EL (cell line): ENCODE measurements at places on chromosomes 12 and 14.

DNA sequence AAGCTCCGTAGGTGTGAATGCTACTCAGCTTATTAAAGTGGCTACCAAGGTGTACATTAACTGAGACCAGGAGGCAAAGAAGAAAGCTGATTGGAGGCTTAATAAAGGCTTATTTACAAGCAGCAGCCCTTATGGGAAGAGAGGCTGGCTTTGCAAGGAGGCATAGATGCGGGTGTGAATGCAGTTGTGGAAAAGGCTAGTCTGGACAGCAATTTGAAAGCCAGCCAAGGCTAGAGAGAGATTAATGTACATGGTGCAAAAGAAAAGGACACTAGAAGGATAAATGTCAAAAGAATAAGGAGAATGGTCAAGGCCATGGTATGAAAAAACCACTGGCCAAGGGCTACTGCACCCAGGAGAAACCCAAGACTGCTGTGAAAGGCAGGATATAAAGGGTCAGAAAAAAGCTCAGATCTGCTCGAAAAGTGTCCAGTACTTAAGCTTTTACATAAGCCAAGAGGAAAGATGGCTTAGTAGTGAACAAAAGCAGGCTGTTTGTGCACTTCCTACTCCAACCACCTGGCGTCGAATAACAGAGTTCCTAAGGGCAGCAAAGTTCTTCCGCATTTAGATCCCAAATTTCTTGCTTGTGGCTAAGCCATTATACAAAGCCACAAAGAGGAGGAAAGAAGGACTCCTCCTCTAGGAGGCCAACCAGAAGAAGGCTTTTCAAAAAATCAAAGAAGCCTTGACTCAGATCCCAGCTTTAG lies 24.0 kb downstream of the KLRK1 start:
- peak; percentile 21 for DNase-seq

GRCh38 chr12:122166422-122167349 lies 7.3 kb downstream of the IL31 start:
- no peak for DNase-seq

- no peak for DNase-seq
These were observed 33.1 kb downstream of the CD9 start for GRCh38 chr12:6233121-6233971.

- DNase-seq, result peak; percentile 53
These were observed 101.2 kb upstream of the STXBP6 start for GRCh38 chr14:25150934-25151790.

DNA sequence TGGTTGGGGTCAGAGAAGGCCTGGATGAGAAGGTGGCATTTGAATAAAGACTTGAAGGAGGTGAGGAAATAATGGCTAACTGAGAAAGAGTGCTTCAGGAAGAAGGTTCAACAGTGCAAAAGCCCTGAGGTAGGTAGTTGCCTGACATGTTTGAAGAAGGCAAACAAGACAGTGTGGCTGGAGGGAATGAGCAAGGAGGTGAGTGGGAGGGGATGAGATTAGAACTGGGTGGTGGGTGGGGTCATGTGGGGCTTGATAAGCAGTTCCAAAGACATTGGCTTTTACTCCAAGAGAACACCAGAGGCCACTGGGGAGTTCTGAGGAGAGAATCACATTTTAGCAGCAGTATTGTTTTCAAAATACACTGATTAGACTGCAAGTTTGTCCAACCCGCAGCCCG lies 50.5 kb downstream of the HSPB8 start:
- no peak for DNase-seq
